Fibroblast of skin of right quadriceps (primary cell): ENCODE measurements at places on chromosomes 5 and 9.

DNA sequence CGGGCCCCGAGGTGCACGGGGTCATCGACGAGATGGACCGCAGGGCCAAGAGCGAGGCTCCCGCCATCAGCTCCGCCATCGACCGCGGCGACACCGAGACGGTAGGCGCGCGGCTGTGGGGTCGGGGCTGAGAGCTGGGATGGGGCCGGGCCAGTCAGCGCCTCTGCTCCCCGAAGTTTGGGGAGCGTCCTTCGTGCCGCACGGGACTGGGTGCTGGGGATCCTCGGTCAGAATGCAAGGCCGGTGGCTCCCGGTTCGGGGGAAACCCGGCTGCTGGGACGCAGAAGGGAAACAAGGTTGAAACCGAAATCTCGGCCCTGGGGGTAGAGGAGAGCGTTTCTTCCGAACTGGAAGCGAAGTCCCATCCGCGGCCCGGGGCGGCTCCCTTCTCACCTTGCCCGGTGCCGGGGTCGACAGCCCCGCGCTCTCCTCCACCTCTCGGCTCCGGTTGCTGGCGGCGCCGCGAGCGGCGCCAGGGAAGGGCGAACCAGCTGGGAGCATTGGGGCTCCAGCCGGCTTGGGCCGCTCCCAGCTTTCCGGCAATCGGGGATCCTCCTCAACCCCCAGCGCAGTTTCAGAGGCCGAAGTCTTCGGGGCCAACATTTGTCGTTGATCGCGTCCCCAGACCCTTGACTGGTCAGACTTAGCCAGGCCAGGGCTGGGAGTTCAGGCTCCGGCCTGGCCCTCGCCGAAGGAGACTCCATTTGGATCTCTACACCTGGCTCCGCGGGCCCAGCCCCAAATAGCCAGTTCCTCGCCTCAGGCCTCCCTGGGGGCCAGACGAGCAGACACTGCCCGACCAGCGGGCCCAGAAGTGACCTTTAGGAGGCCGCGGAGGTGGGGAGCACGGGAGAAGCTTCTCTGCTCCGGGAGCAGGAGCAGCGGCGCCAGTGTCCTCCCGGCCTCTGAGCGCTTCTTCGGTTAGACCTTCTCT lies 1.1 kb downstream of the LHX2 start:
- DNase-seq = no peak

DNA sequence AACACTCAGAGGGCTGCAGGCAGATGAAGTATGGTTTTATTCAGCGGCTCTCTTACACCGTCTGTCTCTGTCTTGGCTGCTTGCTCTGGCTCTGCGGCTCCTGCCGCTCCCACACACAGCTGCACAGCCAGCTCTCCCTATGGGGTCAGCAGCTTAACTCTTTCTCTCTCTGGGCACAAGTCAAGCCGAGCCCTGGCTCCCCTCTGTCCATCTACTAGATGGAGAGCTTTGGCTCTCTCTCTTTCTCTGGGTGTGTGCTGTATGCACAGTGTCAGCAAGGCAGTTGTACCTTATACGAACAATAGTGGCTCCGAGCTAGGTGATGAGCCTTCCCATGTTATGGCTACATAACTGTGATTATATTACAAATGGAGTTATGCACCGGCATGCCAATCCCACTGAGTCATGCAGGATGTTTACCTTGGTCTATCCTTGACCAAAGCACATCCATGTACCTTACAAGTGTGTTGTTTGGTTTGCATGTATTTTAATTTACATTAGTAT lies 19.3 kb upstream of the PPP2CA start:
- DNase-seq = peak; percentile 52

GRCh38 chr5:105413406-105413990 lies 1850.9 kb upstream of the NUDT12 start:
- DNase-seq = no peak

DNA sequence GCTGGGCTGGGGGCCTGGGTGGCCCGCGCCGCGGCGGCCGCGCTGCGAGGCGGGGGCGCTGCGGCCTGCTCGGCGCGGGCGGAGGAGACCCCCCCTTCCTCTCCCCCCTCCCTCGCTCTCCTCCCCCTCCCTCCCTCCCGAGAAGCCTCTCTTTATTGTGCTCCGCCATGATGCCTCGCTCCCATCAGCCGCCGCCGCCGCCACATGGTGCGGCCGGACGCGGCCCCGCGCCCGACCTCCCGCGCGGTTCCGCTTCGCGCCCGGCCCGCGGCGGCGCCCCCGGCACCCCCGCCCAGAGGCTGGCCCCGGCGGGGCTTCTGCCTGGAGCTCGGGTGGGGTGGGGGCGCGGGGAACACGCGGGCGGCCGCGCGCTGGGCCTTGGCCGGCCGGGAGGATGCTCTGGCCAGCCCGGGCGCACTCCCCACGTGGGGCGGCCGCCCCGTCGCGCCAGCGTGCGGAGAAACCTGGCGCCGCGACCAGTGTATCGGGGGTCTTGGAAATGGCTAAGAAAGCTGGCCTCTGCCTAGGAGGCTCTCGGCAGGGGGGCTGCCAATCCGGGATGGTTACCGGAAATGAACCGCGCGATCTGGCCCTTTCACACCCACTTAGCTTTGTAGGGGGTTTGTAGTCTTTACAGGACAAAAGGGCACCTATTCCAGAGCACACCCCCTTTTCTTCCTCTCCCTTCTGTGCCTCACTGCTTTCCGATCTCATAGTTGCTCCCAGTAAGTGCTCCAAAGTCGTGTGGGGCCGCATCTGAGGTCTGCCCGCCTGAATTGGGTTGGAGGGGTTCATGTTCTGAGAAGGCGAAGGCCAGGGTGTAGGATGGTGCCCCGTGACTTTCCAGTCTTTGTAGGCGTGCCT lies 1.0 kb downstream of the SET start:
- peak; percentile 65 for DNase-seq

DNA sequence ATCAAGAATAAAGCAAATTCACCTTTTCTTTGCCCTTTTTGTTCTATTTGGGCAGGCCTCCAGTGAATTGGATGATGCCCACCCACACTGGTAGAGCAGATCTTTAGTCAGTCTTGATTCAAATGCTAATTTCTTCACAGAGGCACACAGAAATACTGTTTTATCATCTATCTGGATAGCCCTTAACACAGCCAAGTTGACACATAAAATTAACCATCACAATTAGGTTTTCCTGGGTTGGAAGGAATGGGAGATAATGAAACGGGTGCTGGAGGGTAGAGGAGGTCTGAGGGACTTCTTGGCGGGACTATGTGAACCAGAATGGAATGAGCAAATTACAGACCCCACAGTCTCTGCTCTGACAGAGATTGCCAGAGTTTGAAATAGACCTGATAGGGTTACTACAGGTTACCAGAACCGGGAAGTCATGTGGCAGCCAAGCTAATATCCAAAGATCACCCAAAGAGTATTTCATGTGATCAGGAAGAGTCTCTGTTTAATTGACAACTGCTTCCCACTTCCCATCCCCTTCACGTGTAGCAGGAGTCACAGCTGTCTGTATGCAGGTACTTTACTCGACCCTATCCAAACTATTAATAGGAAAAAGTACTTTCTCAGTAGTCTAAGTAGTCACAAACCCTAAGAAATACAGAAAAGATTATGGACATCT lies 20.0 kb upstream of the TMEM161B start:
- DNase-seq = no peak

- DNase-seq = peak; percentile 18
Measured at GRCh38 chr9:106800701-106801270, 62.2 kb upstream of the ZNF462 start.

DNA sequence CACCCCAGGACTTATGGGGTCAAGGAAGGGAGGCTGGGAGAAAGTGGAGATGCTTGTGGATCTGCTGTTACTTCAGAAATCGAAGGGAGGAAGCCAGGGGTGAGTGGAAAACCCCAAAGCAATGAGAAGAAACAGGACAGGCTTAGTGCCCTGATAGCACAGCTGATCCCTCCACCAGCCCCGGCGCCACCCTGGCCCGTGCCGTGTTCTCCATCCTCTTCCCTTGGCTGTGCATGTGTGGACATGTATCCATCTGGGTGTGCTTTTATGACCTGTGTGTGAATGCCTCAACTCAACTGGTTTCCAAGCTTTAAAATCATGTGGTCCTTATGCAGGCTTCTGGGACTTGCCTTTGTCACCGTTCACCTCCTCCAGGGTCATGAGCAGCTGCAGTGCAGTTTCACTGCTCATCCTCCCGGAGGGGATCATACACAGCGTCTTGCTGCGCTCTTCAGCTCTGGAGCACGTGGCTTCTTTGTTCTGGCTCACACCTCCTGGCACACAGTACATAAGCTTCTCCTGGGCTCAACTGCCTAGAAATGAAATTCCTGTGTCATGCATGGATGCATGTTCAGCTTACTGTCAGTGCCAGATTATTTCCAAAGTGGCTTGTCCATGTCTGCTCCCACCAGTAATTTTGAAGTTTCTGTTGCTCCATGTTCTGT lies 58.2 kb downstream of the IPPK start:
- no peak for DNase-seq

DNA sequence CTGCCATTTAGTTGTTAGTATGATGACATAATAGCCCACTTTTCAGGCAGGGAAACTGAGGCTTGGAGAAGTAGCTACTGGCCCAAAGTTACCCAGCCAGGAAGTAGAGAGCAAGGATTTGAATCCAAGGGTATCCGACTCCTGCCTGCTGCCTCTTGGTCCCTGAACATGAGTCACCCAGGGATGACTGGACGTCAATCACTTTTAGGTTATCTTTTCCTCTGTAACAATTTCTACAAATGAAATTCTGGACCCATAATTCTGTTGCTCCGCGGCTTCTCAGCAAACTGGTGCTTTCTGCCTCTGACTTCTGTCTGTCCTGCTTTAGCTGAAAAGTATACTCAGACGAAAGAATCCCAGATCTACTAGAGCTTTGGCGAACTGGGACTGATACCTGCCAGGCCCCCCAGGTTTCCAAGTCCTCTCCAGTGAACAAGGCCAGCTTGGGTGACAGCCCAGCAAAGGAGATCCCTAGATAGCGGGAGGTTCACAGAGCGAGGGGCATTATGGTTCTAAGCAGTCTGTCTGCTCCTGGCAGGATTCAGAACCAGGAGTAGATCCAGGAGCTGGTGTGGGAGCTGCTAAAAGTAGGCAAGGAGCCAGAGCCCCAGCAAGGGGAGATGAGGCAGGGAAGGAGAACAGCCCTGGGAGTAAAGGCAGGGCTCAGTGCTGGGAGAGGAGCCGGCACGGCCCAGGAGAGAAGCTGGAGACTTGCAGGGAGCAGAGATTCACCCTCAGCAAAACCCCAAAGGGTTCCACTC lies 20.6 kb downstream of the OLFML2A start:
- no peak for DNase-seq

GRCh38 chr9:108012886-108013665 lies 523.5 kb upstream of the KLF4 start:
- DNase-seq = no peak

DNA sequence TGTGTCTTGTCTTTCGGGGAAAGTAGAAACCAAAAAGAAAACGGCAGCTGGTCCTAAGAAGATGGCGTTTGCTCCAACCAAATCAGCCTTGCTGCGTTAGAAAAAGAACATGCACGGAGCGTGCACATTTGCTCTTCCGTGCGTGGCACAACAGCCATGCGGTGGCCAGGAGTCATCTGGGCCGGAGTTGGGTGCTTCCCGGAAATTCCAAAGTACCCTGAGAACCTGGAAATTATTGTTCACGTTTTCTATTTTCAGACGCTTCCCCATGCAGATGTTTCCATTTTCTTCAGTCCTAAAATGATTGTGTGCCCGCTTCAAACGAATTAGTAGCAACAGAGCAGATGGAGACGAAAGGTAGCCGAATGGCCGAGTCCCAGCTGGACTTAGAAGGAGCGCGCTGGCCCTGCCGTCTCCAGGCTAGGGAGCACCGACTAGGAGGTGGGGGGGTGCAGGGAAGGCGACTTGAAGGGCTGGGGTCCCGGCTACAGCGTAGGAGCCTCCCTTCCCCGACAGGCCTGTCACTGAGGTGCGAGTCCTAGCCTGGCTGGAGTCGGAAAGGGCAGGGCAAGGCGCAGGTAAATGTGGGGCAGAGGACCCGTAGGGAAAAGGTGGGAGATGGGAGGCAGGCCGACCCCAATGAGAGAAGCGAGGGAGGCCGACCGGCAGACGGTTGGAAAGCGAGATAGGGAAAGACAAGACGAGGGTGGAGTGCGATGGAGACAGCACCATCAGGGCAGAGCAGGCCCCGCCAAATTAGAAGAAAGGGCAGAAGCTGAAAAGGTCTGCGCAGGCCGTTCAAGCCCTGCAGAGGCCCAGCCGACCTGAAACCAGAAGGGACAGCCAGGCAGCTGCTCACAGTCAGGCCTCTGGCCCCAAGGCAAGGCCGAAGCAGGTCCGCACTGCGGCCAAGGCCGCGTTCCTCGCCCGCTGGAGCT lies 1.4 kb downstream of the BARX1 start:
- DNase-seq = no peak

DNA sequence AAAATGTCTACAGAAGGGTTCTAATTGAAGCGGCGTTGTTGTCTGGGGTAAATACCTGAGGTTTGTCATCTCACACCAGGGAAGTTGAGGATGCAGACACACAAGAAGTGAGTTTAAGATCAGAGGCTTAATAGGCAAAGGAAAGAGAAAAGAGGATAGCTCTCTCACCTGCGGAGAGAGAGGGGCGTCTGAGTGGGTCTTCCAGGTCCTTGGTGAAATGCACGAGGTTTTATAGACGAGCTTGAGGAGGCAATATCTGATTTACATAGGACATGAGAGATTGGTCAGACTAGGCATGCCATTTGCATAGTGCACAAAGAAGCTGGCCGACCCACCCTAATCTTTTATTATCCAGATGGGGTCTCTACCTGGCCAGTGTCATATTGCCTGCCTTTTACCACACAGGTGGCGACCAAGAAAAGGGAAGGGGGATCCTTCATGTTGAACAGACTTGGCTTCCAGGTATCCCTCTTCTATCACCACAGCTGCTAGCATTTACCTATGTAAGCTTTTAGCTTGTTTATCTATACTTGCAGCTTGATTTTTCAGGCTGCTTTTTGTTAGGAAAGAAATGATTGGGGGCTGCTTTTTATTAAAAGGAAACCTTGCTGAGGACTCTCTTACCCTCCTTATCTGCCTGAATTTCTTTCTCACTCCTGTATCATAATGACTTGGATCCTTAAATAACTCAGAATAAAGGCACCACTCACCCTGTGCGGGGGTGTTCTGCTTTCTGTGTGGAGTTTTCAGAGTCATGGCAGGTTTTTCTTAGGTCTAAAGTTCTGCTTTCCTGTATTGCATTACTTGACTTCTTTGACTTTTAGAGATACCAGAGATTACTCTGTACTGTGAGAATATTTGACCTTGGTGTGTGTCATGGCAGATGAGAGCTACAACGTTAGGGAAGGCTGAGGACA lies 9.4 kb upstream of the GLT6D1 start:
- no peak for DNase-seq

- DNase-seq = peak; percentile 83
Measured at GRCh38 chr5:115392611-115393010, 96.2 kb upstream of the CCDC112 start.

- DNase-seq = no peak
Measured at GRCh38 chr5:76290321-76290757, 112.7 kb upstream of the IQGAP2 start.

DNA sequence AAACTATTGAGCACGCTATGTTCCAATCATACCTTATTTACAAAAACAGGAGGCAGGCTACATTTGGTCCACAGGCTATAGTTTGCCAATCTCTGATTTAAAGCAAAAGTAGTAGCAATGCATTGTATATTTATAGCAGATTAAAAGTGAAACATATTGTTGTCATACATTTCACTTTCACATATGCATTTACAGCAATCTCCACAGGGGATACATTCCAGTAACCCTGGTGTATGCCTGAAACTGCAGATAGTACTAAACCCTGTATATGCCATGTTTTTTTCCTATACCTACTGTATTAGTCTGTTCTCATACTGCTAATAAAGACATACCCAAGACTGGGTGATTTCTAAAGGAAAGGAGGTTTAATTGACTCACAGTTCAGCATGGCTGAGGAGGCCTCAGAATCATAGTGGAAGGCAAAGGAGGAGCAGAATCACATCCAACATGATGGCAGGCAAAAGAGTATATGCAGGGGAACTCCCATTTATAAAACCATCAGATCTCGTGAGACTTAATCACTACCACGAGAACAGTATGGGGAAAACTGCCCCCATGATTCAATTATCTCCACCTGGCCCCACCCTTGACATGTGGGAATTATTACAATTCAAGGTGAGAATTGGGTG lies 5.9 kb upstream of the CSF1R start:
- DNase-seq = no peak
